ENCODE measurements at places on chromosomes 13 and 19.

DNA sequence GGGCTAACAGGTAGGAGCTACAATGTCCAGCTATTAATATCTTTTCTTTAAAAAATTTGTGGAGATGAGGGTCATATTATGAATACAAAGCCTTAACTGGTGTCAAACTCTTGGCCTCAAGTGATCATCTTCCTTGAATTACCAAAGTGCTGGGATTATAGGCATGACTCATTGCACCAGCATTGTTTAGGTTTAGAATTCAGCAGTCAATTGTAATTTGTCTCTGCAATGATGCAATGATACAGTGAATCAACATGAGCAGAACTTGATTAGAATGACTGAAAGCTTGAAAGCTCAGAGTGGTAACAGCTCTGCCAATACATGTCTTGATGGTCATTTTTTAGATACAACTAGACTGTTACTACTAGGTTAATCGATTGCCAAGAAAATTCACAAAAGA, 752.8 kb upstream of the MIR17HG start:
- DNase-seq, result no peak

DNA sequence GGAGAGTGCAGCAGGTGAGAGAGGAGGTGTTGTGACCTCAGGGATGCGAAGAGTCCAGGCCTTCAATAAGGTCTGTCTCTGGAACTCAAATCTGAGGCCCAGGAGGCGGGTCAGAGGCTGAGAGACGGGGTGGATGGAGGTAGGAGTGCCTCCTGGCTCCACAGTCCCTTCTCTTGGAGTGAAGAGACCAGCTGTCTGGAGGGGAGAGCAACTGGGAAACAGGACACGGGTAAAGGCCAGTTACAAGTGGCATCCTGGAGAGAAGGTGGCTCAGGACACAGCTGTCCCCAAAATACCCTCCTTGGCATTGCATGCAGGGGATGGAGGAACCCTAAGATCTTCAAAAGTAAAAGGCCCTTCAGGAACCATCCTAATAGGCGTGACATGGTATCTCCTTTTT, 19.2 kb downstream of the PDE4A start:
- DNase-seq, result no peak

DNA sequence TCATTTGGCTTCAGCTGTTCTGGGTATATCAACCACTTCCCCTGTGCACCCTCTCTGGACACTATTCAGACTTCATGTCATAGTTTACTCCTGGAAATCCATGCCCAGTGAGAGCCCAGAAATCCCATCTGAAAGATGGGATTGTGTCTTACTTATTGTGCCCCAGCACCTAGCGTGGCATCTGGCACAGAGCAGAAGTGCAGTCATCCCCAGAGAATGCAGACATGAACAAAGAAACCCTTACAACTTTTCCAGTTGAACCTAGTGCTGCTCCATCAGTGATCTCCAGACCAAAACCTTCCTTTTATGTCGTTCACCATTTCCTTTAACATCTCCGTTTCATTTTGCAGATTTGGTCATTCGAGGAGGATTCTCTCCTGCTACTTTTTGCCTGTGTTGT, 60.6 kb downstream of the MBNL2 start:
- DNase-seq, result no peak

DNA sequence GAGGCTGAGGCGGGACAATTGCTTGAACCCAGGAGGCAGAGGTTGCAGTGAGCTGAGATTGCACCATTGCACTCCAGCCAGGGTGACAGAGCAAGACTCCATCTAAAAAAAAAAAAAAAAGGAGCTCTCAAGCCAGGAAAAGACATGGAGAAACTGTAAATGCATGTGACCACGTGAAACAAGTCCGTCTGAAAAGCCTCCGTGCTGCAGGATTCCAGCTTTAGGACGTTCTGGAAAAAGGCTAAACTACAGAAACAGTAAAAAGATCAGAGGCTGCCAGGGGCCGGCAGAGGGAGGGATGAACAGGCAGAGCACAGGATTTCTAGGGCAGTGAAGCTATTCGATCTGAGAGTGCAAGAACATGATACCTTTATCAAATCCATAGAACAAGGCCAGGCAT, 40.7 kb upstream of the NDUFS7 start:
- no peak for DNase-seq

DNA sequence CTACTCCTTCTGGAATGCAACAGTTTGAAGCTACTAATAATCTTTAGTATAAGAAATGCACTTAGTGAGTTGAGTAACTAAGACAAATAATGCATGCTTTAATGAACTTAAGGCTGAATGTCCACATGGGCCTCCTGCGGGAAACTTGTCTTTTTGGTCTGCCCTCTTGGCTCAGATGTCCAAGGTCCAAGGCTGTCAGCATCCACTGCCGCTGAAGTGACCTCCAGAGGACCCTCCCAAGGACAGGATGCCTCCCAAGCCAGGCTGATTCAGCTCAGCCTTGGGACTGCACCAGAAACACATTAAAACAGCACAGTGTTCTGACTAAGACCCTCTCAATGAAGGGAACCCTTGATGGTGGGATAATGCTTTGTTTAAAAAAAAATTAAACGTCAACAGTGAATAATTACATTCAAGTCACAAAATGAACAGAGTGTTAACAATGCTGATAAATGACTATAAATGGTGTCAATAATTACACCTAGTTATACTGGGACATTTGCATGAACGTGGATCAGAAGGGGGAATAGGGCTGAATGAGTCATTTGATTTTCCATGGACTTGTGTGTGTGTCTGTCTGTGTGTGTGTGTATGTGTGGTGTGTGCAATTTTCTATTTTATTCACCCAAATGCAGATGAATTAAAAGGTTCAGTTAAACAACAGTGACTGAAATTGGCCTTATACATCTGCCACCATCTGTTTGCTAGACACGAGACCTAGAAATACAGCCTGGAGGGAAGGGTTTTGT, 150.5 kb downstream of the COL4A1 start:
- no peak for DNase-seq

DNA sequence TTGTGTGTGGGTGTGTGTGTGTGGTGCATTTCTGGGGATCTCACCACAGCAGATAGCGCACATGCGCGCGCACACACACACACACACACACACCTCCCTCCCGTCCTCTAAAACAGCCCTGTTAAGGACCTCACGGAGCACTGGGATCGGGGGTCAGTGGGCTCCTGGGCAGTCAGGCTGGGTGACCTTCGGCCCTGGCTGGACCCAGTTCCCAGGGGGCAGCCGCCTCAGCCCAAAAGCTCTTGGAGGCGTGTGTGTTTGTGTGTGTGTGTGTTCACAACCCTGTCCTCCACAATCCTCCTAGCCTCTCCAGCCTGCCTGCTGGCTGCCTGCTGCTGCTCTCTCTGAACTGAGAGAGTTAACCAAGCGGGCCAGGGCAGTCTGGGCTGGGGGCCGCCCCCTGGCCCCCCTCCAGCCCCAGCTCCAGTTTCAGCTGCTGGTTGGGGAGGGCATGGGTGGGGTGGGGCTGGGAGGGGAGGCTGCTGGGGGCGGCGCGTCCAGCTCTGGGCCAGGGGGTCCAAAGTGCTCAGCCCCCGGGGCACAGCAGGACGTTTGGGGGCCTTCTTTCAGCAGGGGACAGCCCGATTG, at the start of gene FXYD1:
Gene FXYD1 (plus strand): TSS at position 520 of the 588 bp plus-strand sequence. CDS start 1,256 bp downstream, outside the sequence.
- no peak for DNase-seq

DNA sequence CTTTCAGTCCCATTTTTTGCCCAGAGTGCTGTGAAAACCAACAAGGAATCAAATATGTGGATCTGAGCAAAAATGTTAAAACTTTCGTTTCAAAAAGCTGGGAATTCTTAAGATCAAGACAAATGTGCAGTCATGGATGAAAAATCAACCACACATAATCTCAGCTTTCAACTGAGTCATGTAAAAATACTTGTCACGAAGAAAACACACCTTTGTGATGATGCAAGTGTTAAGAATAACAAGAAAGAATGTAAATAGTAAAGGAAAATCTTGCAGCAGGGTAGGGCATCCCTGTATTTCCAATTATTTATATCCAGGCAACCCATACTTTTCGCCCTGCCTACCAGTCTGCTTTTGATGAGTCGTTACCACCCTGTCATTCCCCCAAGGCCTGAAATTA, 27.4 kb upstream of the DCLK1 start:
- no peak for DNase-seq

DNA sequence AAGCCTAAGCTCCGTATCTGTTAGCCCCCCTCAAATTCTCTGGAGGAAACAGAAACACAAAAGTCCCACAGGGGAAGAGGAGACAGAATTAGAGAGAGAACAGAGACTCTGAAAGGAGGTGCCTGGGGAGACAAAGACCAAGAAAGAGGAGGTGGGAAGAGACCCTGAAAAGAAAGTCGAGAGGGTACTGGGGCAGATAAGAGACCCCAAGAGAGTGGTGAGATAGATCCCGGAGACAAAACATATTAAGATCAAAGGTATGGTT, 915 bp upstream of the GRWD1 start:
- no peak for DNase-seq

Data from NCI-H524 (cell line).